ENCODE measurements at places on chromosomes 6 and 20. TPM values are rescaled to one million over a fixed set of nuclear protein-coding genes. Genes with fewer than 3 reads are reported as not detected.

GRCh38 chr6:169556758-169557548 lies 144.9 kb downstream of the WDR27 start:
- DNase-seq = no peak

DNA sequence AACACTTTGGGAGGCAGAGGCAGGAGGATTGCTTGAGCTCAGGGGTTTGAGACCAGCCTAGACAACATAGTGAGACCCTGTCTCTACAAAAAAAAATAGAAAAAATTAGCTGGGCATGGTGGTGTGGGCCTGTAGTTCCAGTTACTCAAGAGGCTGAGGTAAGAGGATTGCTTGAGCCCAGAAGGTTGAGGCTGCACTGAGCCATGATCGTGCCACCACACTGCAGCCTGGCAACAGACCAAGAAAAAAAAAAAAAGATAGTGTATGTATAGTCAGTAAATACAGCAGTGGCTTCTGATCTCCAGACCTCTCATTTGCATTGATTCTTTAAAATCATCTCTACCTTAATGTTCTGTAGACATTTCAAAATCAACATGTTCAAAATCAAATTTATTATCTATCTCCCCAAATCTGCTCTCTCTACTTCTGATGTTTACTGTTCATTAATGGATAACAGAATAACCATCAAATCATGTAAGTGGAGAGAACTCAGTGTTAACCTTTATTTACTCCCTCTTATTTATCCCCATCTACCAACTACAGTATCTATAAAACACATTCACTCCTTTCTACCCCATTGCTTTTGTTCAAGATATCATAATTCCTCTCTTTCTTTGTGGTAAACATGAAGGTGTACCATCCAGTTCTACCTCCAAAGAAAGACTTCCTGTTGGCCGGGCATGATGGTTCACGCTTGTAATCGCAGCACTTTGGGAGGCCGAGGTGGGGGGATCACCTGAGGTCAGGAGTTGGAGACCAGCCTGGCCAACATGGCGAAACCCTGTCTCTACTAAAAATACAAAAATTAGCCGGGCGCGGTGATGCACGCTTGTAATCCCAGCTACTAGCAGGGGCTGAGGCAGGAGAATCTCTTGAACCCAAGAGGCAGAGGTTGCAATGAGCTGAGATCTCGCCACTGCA lies 7.7 kb downstream of the PROCR start:
- no peak for DNase-seq

GRCh38 chr20:46328200-46328882 lies 20.0 kb upstream of the CDH22 start:
- DNase-seq = no peak

TENT5A gene
- total RNA-seq = 40.5 TPM

GNMT gene
- total RNA-seq = 3.3 TPM

Data from thoracic aorta (tissue), 2 donors.